ENCODE measurements at places on chromosomes 5 and 9. TPM values are rescaled to one million over a fixed set of nuclear protein-coding genes. Genes with fewer than 3 reads are reported as not detected.
A peak's percentile ranks its signal among the peaks of the same experiment; 100 is the strongest.

- H3K27me3 ChIP-seq, result no peaks in the 10 kb centered on the region
- peaks cover 10% of the 10 kb centered on the region for H3K4me1 ChIP-seq
- no peak overlapping the region for H3K4me3 ChIP-seq
Observed at GRCh38 chr5:113204525-113205161, 228.0 kb downstream of the DCP2 start.

DPYSL3 gene
- 19.1 TPM for total RNA-seq

- no peaks in the 10 kb centered on the region for H3K27me3 ChIP-seq
- H3K36me3 ChIP-seq, result no peaks in the 10 kb centered on the region
- peak; percentile 90 for DNase-seq
Observed at GRCh38 chr9:129458663-129459546, 162.0 kb downstream of the C9orf50 start.

- DNase-seq, result no peak
- H3K27me3 ChIP-seq, result no peaks in the 10 kb centered on the region
- peak overlapping the region; percentile 82 for H3K27ac ChIP-seq
Observed at GRCh38 chr9:134186471-134187109, 22.2 kb upstream of the RNU6ATAC start.

DNA sequence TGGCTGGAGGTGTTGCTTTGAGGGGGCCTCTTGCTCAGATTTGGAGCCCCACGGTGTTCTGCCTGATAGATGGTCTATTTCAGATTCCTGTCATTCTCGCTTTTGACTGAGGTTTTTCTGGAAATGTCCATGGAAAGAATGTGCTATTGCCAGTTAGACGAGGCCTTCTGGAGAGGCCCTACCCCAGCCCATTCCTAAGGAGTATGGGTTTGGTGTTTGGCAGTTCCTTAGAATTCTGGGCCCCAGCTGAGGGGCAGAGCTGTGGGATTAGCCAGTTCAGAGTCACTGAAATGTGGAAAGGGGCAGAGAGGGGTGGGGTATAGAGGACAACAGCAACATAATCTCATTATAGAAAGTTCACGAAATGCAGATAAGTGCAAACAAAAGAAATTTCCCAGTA lies 50.5 kb downstream of the GALNT10 start:
- DNase-seq, result no peak
- no peaks in the 10 kb centered on the region for H3K27me3 ChIP-seq

Data from kidney (tissue), 22 donors.